Activated T-cell treated with anti-CD3 and anti-CD28 coated beads, Interleukin-2, amount 50 U/mL, for 24 hours (primary cell): ENCODE measurements at places on chromosomes 4 and X.

DNA sequence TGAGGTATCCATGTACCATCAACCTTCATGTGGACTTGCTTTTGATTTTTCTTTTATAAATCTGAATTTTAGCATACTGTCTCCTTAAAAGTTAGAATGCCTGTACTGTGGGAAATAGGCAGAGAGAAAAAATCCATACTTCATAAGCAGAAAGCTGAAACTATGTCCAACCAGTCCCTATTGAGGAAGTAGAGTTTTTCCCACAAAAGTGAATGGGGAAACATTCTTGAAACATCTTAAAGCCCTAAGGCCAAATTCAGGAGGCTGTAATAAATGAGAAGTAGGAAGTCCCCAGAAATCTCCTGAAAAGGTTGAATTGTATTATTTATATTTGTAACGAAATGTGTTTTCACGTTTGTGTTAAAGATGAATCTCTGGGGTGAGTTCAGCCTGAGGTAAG lies 56.3 kb downstream of the ENOX2 start:
- DNase-seq, result no peak

DNA sequence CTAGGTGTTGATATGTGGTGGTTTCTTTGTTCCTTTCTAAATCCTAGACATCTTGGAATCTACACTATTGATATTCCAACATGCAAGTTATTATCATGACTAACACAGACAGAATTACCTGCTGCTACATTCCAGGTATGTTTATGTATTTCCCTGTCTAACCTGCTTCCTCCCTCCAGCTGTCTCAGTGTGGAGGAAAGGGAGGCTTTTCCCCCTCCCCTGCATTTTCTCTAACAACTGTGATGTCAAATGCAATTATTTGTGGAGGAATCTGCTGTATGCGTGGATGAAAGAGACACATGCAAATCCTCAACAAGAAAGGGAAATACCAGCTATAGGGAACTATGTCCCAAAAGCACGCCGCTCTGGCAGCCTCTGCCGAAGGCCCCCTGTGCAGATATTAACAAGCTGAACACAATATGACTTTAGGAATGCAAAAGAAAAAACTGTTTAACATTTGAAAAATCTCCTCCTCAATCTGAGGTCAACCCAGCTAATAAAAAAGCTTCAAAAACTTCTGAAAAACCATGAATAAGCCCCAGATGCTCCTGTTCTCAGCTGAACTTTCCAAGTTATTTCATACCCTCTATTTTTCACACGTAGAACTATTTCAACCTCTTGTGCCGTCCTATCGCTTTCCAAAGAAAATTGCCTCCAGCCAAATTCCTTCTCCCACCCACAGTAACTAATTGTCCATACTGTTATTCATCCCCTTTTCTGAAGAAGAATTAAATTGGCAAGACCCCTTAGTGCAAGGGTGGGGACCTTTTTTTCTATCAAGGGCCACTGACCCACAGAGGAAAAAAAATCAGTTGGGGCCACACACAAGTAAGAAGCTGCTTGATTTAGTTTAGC lies 225.1 kb upstream of the GPC4 start:
- DNase-seq, result no peak

DNA sequence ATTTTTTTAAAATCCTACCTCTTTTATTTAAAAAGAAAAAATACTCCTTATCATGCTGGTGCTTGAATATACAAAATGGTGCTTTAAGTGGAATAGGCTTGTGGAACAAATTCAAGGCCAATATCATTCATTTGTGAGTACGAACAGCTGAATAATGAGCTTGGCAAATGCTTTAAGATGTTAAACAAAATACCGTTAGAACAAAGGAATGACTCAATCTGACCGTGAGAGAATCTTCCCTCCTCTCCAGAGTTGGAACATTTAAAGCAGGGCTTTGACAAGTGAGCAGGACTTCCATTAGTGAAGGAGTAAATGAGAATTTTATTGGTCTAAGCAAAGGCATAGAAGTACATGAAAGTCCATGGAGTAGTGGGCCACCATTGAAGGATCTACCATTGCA lies 74.5 kb downstream of the DCLK2 start:
- DNase-seq, result no peak

DNA sequence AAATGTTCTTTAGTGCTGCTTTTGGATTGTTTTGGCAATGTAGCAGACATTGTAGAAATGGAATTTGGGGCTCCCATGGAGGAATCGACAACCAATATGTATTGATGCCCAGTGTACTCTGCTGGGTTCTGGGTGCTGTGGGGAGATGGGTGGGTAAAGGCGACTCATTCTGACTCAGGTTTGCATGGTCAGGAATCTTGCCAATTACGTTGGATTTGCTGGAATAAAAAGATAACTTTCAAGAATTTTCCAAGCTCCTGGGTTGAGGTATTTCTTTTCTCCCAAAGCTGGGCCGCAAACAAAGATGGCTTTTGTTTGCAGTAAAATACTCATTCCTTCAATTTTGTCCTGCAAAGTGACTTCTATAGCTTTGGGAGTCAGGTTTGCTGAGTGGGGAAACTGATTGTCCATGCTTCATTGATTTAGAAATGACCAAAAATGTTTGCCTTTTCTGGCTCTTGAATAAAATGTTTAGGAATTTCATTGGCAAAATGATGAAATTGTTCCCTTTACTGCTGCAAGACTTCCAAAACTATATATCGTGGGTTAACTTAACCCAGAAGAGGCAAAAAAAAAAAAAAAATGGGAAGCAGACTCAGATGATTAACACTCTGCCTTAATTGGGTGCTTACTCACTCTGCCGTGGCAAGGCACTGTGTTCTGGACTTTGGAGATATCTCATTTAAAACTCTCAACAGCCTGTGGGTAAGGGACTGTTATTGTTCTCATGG lies 57.0 kb downstream of the RTL9 start:
- DNase-seq, result no peak

DNA sequence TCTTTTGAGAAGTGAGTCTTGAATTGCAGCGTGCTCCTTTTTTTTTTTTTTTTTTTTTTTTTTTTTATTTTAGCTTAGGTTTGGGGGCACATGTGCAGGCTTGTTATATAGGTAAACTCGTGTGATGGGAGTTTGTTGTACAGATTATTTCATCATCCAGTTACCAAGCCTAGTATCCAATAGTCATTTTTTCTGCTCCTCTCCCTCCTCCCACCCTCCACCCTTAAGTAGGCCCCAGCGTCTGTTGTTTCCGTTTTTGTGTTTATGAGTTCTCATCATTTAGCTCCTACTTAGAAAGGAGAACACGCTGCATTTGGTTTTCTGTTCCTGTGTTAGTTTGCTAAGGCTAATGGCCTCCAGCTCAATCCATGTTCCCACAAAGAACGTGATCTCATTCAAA lies 81.3 kb upstream of the TSPAN5 start:
- no peak for DNase-seq

DNA sequence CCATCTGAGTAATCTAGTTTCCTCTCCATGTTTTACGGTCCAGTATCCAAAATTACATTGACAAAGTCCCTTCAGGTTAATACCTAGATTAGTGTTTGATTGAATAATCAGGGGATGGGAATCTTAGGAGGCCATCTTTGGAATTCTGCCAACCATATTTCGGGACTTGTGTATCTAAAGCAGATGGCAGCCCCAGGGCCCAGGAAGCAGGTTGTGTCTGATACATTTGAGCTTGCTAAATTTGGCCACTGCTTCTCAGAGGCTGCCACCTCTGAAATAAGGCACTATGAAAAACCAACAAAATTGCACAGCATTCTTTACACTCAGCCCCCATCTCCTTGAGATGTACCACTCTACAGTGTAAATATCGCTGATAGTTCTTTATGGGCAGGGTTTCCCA lies 102.1 kb downstream of the ASB9 start:
- DNase-seq, result no peak

DNA sequence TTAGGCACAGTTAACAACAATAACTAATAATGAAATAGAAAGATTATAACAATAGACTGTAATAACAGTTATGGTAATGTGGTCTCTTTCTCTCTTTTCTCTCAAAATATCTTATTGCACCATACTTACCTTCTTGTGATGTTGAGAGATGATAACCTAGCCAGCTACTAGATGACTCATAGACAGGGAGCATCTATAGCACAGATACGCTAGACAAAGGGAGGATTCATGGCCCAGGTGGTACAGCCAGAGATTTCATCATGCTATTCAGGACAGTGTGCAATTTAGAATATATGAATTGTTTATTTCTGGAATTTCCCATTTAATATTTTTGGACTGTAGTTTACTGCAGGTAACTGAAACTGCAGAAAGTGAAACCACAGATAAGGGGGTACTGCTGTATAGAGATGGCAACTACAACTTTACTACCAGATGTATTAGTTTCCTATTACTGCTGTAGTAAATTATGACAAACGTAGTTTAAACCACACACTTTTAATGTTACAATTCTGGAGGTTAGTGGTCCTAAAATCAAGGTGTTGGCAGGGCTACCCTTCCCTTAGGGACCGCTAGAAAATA lies 41.8 kb upstream of the MAGED1 start:
- no peak for DNase-seq

GRCh38 chrX:138298268-138298667 lies 413.2 kb downstream of the FGF13 start:
- no peak for DNase-seq

- peak; percentile 38 for DNase-seq
Measured at GRCh38 chrX:49041744-49042580, 1.2 kb downstream of the TFE3 start.
